AML-193 (cell line): ENCODE measurements at places on chromosomes 5 and 9.

- DNase-seq = no peak
These were observed 6.5 kb upstream of the INSL6 start for GRCh38 chr9:5191985-5192384.

DNA sequence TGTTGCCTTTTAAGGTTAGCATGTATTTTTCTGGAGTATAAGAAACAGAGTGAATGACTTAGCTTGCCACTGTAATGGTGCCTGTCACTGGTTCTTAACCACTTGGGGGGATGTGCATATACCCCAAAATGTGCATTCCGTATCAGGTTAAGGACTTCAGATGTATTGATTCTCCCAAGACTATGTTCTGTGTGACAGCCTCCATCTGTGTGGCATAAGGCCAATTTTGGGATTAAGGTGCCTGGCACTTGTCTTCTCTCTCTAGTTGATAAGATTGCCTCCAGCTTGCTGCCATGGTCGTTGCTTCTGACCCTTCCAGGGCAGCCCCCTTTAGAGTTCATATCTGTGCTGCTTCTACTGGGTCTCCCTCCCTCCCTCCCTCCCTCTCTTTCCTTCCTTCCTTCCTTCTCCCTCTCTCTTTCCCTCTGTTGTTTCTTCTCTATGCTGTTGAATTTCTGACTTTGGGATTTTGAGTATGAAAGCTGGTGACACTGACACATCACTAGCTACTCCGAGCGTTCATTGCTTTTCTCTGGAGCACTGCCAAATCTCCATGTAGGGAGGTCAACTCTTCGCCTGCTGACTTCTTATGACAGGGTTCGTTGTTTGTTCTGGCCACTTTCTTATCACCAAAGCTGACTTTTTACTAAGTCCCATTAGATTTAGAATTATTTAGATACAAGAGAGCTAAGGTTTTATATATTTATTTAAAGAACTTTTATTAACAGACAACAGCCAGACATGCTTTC lies 31.0 kb downstream of the TNFAIP8 start:
- DNase-seq = no peak

DNA sequence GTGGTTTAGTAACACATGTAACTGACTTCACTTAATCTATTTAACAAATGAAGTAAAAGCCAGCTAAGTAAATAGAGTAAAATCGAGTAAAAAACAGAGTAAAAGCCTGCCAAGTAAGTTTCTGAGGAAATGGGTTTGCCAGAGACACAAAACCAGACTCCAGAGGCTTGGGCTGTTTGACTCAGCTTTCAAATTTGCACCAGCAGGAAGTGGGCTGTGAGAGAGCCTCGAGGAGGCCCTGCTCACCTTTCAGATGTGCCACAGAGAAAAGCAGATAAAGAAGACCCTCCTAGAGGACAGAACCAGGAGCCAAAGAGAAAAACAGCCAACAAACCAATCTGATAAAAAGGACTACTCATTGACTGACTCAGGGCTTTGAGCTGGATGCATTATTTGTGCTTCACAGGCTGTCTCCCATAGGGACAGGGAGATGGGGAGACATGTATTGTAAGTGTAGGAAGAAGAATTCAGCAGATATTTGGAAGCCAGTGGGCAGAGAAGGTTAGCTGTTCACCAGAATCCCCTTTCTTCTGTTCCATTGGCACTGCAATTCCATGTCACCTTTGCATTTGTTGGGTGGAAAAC lies 14.4 kb upstream of the AMACR start:
- no peak for DNase-seq

DNA sequence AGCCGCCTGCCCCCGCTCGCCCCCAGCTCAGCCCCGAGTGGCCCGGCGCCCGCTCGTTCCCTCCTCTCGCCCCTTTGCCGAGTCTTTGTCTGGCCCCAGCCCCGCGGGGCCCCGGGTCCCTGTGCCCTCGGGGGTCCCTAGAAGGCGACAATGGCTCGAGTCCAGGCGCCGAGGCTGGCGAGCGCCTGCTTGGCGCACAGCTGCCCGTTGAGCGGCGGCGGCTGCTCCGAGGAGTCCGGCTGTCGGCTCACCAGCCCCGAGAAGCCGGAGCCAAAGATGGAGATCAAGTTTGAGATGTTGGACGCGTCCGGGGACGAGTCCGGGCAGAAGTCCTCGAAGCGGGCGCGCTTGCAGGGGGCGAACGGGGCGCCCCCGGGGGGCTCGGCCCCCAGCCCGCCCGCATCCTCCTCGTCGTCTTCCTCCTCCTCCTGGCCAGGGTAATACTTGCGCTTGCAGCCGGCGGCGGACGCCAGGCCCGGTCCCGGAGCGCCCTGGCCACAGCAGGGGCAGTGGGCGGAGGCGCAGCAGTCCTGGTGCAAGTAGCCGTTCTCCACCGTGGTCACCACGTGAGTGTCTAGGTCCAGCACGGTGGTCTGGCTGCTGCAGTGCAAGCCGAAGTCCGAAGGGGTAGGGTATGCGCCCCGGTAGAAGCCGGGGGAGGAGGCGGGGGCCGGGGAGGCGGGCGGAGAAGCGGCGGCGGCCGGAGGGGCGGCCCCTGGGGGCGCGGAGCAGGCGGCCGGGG lies 1.2 kb downstream of the IER5L start:
- no peak for DNase-seq

DNA sequence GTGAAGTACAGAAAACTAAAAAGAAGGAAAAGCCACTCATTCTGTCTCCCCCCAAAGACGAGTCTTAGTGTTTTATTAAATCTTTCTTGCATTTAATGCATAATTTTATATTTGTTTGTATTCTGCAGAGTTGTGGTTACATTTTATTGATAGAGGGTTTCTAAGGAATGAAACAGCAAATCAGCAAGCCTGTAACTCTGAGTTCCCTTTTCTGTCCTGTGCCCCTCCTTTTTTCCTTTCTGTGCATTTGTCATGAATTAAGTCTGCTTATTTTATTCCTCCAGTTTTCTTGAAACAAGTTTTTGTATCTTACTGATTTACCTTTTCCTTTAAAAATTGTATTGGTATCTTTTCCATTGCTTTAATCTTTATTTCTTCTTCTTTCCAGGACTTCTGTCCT lies 132.8 kb downstream of the MUSK start:
- no peak for DNase-seq

GRCh38 chr9:71895117-71895516 lies 15.9 kb downstream of the ABHD17B start:
- peak; percentile 35 for DNase-seq

GRCh38 chr5:88944751-88945531 lies 62.0 kb upstream of the MEF2C start:
- no peak for DNase-seq

GRCh38 chr5:81422671-81423070 lies 28.7 kb upstream of the ACOT12 start:
- no peak for DNase-seq

- DNase-seq = no peak
These were observed 2062.2 kb upstream of the CDH6 start for GRCh38 chr5:29131285-29131684.

DNA sequence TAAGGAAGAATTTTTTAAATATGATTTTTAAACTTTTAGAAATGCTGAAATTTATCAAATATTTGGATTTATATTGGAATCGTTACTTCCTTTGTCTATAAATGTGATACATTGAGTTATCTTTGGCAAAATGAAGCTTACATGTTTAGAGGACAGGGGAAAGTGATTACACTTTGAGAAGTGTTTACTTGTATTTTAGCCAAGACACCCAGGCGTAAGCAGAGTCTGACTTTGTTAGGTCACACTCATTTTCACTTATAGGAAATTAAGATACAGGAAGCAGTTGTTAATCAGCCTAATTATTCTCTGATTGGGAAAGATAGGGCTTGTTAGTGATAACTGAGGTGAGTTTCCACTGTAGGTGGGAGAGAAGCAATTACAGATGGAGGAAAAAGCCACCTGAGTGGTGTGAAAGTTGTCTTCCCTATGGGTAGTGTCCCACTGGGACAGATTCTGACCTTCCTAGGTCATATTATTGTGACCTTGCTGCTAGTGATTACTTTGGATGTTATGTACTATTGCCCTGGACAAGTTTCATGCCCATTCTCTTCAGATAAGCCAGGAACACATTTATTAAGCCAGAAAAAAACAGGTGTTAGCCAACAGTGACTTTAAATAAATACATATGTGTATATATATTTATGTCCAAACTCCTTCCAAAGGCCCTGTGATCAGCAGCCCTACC lies 88.7 kb downstream of the UHRF2 start:
- DNase-seq = no peak

- no peak for DNase-seq
These were observed 175.2 kb downstream of the FBXL17 start for GRCh38 chr5:108206707-108207106.

DNA sequence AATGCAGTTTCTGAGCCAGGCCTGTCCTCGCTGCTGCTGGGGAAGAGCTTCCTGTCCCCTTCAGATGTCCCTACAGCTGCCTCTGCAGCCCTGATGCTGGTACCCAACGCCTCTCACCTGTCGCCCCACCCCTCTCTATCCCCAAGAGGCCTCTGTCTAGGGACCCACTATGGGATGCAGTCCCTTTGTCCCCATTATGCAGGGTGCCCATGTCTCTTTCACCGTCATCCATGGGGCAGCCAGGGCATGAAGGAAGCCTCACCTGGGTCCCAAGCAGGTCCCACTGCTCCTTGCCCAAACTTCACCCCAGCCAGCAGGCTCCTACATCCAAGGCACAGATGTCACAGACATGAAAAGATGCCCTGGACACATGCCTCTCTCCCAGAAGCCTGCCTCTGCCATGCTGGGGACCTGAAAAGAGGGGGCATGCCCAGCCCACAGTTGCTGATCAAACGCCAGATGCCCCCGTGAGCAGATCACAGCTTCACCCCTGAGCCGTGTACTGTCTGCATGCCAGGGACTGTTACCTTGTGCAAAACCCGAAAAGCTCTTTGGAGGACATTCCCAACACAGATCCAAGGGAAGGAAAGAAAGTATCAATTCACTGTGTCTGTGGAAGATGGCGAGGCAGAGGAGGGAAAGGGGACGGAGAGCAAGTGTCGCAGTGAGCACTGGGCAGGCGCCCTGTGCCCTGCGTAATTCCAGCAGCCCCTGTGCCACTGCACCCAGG lies 81.0 kb downstream of the ADAMTS2 start:
- DNase-seq = no peak

DNA sequence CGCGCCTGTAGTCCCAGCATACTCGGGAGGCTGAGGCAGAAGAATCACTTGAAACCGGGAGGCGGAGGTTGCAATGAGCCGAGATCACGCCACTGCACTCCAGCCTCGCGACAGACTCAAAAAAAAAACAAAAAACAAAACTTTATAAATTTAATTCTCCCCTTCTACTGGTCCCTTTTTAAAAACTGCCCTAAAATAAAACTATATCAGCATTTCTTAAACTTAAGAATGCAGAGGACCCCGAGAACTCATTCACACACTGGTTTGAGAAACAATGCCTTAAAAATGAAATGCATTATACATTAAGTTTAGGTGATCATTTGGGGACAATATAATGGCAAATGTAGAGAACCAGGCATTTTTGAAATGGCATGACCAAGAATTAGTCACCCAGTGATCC lies 2.3 kb downstream of the C5orf15 start:
- DNase-seq = no peak
